ENCODE measurements at places on chromosomes 1 and 21. TPM values are rescaled to one million over a fixed set of nuclear protein-coding genes. Genes with fewer than 3 reads are reported as not detected.

GRCh38 chr1:3504151-3504821, 49.8 kb downstream of the ARHGEF16 start:
- DNase-seq, result no peak

GRCh38 chr1:104120525-104120924, 370.8 kb downstream of the AMY1C start:
- DNase-seq, result no peak

GRCh38 chr1:166170726-166171125, 3.9 kb upstream of the FAM78B start:
- DNase-seq, result no peak

DNA sequence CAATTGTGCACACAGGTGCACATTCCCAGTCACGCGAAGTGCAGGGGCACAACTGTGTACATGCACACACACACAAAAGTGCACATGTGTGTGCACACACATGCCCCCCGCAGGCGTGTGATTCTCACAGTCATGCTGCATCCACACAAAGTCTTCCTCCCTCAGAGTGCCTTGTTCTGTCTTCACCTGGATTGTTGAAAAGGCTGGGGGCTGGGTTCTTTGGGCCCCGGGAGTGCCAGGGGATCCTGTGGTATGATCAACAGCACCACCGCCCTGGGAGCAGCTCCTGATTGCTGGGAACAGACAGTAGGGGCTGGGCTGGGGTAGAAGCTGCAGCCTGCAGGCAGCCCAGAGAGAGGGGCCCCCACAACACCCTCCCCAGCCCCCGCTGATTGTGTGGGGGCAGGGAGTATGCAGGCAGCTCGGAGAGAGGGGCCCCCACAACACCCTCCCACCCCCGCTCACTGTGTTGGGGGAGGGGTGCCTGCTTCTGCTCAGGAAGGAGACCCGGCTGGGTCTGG, 3.4 kb downstream of the COL18A1 start:
- no peak for DNase-seq

DNA sequence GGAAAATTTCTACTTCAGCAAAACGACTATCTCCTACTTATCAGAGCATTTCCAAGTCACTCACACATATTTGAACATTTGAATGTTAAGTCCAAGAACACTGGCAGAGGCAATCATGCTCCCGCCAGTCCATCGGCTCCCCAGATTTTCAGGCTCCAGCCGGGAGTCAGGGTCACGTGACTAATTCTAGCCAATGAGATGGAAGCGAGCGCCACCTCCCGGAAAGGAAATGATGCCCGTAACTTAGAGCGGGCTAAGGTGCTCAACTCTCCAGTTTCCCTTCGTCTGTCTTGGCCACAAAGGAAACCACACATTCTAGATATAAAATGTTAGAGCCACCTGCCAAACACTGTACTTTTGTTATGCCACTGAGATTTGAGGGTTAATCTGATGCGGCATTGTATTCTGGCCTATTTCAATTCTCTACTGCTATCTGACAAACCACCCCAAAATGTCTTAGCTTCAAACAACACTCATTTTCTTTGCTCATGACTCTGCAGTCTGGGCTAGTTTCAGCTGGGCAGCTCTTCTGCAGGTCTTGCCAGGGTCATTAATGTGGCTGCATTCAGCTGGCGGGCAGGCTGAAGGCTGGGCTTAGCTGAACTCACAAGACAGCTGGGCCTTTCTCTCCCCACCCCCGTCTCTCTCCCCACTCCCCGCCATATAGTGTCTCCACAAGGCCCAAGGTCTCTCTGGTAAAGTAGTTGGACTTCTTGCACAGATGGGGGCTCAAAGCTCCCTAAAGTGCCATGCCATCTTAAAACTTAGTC, 16.5 kb upstream of the LHX4 start:
- DNase-seq, result no peak

- DNase-seq, result no peak
Measured at GRCh38 chr1:10516925-10517676, 42.4 kb downstream of the PEX14 start.

GRCh38 chr1:54972436-54972835, 8.0 kb upstream of the TMEM61 start:
- no peak for DNase-seq

GRCh38 chr1:43797891-43798290, 90.6 kb downstream of the ST3GAL3 start:
- no peak for DNase-seq

DNA sequence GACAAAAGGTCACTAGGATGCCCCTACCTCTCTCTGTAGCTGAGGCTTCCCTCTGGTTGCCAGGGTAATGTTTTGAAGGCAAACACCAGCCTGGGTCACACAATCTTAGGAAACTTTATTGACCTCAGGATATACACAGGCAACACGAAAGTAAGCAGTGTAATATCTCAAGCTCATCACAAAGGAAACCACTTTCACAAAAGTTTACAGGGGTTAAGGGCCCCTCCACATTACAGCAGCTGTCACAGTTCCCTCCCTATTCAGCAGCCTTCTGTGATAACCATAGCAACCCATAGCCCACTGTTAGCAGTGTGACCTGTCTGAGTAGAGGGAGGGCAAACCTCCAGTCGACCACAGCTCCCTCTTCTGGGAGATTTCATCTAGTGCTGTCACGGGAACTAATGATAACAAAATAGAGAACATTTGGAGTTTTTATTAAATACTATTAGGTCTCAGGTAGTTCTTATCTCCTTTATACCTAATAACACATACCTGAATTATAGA, 149.8 kb downstream of the PTPRC start:
- DNase-seq, result no peak

GRCh38 chr1:9135073-9135836, 6.4 kb upstream of the GPR157 start:
- DNase-seq, result no peak

DNA sequence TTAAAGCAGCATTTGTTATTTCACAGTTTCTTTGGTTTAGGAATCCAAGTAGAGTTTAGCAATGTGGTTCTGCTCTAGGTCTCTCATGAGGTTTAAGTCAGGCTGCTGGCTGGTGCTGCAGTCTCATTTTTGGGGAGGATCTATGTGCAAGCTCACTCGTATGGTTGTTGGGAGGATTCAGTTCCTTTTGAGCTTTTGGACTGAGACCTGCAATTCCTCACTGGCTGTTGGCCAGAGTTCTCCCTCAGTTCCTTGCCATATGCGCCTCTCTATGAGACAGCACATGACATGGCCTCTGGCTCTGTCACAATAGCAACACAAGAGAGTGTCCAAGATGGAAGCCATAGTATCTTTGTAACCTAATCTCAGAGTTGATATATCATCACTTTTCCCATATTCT, 91.0 kb downstream of the OLFML2B start:
- no peak for DNase-seq

- DNase-seq, result no peak
Measured at GRCh38 chr1:67719329-67720196, 34.6 kb downstream of the GADD45A start.

DNA sequence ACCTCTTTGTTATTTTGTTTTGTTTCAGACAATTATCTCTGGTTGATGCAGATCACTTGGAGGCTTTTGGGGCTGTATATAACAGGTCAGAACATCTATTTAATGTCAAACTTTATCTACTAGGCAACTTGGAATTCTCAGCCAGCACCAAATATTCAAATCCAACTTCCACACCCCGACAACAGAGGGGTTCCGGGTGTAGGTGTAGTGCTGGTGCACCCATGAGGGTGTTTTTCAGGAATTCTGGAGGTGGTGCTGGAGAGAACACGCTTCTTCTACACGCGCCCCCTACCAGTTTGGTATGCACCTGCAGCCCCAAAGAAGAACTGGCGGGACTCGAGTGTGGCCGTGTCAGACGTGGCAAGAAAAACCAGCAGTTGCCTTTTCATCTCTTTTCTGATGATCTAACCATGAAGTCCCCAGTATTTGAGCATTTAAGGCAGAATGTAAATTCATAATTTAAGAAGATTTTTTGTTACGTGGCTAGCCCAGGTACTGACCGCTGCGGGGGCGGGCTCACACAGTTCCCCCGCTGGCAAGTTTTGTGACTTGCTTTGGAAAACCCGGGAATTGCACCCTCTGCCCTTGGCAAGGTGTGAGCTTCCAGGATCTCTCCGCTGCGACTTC, 462 bp upstream of the TLCD4 start:
- DNase-seq, result peak; percentile 12

GRCh38 chr1:62070384-62071011, 124.2 kb upstream of the L1TD1 start:
- no peak for DNase-seq

GRCh38 chr1:156488566-156489165, 11.9 kb downstream of the MEF2D start:
- DNase-seq, result no peak

DNA sequence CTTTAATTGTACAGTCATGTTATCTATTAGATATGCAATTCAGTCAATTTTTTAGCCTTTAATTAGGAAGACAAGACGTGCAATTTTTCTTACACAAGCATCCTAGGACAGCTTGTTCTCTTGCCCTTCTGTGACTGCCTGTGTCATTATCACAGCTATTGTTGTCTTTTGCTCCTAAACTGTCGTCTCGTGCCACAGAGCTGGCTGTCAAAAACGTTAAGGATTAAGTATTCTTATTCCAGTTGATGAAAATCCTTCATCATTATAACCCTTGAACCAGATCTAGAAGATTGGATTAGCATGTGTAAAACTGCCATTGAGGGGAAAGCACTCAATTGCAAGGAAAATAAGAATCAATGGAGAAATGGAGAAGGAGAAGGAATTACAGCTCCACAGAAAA, 43.8 kb upstream of the AIM2 start:
- no peak for DNase-seq

DNA sequence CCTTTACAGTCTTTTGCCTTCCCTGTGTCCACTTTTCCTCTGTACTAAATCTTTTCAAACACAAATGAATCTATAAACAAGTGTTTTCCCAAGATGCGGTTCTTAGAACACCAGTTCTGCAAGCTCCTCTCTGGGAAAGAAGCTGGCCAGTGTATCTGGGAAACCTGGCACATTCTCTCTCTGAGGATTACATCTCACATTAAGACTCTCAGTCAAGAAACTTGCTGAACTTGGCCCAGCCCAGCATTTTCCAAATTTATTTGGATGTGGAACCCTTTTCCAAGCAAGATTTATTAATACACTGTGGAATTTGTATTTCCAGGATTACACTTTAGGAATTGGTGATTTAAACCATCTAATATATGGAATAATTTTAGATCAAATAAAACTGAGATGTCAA, 105.7 kb downstream of the ZNF281 start:
- no peak for DNase-seq

GRCh38 chr1:154750681-154751665, 119.1 kb downstream of the KCNN3 start:
- no peak for DNase-seq

GRCh38 chr1:6265151-6265550, 4.3 kb upstream of the GPR153 start:
- DNase-seq, result no peak

DNA sequence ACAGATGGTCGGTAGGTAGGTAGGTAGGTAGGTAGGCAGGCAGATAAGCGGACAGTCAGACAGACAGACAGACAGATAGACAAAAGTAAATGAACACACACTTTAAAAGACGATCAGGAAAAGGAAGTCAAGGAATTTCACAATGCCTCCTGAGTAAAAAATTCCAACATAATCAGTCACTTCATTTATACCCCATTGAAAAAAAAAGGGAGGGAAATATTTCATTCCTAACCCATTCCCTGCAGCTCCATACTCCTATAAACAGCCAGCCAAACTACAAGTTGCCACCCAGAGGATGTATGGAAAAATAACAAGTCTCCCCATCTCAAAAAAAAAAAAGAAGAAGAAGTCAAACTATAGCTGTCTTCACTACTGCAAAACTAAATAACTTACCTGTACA, 43.4 kb downstream of the ZZZ3 start:
- DNase-seq, result no peak

- DNase-seq, result no peak
Measured at GRCh38 chr1:55117941-55118340, 78.6 kb downstream of the PCSK9 start.

GRCh38 chr1:200095057-200095577, 67.6 kb downstream of the NR5A2 start:
- DNase-seq, result no peak

GRCh38 chr1:12607263-12607662, 10.7 kb downstream of the DHRS3 start:
- DNase-seq, result no peak

DNA sequence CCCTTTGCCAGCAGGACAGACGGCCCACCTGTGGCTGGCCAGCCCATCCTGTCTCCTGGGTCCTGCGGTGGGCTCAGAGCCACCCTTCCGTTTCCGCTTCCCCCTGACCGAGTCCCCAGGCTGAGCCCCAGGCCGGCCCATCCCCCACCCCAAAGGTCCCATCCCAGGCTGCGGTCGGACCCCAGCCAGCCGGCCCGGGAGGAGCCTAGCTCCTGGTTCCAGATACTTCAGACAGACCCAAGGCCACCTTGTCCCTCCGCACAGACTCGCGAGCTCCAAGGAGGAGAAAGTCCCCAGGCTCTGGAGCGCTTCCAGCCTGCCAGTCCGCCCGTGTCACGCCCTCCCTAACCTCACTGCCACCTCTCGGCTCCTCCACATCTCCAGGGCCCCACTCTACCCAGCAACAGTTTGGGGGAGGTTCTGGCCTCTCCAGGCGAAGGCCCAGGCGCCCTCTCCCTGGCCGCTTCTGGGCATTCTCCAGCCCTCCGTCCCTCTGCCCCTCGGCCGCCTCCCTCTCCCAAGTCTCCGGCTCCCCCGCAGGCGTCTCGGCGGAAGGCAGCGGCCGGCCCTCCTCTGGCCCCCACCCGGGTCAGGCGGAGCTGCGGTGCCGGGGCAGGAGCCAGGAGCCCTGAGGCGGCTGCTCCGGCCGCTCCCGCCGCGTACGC, 835 bp downstream of the LRRN2 start:
- DNase-seq, result no peak

DNA sequence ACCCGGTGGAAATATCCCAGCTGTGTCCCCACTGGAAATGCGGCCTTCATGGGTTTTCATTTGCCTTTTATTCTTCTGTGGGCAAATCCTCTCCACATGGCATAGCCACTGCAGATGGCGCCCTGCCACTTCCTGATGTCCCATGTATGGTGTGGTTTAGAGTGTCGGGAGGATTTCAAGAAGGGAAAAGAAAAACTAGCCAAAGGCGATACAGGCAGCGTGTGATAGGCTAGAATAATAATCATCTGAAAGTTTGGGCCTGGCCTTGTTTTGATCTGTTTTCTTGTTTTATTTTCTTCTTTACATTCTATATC, 123.6 kb downstream of the PEX14 start:
- no peak for DNase-seq

- DNase-seq, result no peak
Measured at GRCh38 chr21:38863291-38863690, 57.6 kb downstream of the ETS2 start.

The LDLRAD1 gene
- not detected for total RNA-seq

The LRRC53 gene
- not detected for total RNA-seq

The OR2L3 gene
- not detected for total RNA-seq

The CD164L2 gene
- 0.29 TPM for total RNA-seq

The HFM1 gene
- total RNA-seq, result 0.79 TPM

The EMC1 gene
- 64.5 TPM for total RNA-seq

The TEDDM1 gene
- total RNA-seq, result not detected

The PUM1 gene
- total RNA-seq, result 78.1 TPM

The FCRL2 gene
- total RNA-seq, result not detected

The OR2W3 gene
- 1.0 TPM for total RNA-seq

The LCA5L gene
- total RNA-seq, result 4.4 TPM

The RHOU gene
- total RNA-seq, result 1.0 TPM

The NEGR1 gene
- 4.0 TPM for total RNA-seq

The CHIA gene
- not detected for total RNA-seq

The STYXL2 gene
- not detected for total RNA-seq

The SFN gene
- total RNA-seq, result 89.0 TPM

The SSX2IP gene
- total RNA-seq, result 9.4 TPM

The GPR25 gene
- not detected for total RNA-seq

The RNU1-2 gene
- total RNA-seq, result under 0.01 TPM

The TRAF5 gene
- 23.0 TPM for total RNA-seq

The TMEM51 gene
- 82.3 TPM for total RNA-seq

Measured in kidney epithelial cell (primary cell).